ENCODE measurements at places on chromosomes 2 and 18. TPM values are rescaled to one million over a fixed set of nuclear protein-coding genes. Genes with fewer than 3 reads are reported as not detected.

Gene MTCL1
- total RNA-seq = 28.2 TPM

Gene BIRC6
- total RNA-seq = 54.0 TPM

Gene ATF2
- 33.7 TPM for total RNA-seq

Gene IL1RL1
- total RNA-seq = not detected

Gene RUFY4
- total RNA-seq = not detected

Gene KIAA2012
- total RNA-seq = not detected

Gene AGXT
- total RNA-seq = not detected

Gene GREB1
- 0.39 TPM for total RNA-seq

Gene MAT2A
- 72.4 TPM for total RNA-seq

Gene HOXD3
- total RNA-seq = 0.30 TPM

Gene PLEK
- total RNA-seq = 0.25 TPM

Gene SCYGR6
- not detected for total RNA-seq

Gene HOXD4
- 0.05 TPM for total RNA-seq

Gene WDR43
- total RNA-seq = 32.3 TPM

Gene PLEKHH2
- total RNA-seq = 2.4 TPM

Gene ROCK1
- total RNA-seq = 6.3 TPM

Gene RAB31
- 36.8 TPM for total RNA-seq

Gene AP1S3
- total RNA-seq = 3.0 TPM

Gene RPS27A
- total RNA-seq = 1,604 TPM

Measured in M059J (cell line).